ENCODE measurements at places on chromosomes 12 and 14.

- peak; percentile 38 for DNase-seq
These were observed 40.9 kb downstream of the TSHR start for GRCh38 chr14:80996049-80996901.

DNA sequence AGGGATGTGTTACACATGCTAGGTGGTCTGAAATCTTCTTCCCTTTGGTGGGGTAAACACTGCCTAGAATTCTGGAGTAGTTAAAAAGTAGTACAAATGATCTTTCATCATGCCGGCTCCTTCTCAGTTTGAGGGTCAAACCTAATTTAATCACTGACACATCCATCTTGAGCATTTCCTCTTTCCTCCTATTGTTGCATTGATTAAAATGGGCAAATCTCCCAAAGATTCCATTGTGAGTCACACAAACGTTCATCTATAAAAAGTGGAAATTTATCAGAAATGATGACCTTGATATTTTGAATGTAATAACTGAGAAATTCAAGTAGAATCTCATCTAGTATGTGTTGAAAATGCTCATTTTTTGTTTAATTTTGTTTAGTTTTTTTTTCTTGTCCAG, 996.0 kb downstream of the NRXN3 start:
- DNase-seq: no peak

DNA sequence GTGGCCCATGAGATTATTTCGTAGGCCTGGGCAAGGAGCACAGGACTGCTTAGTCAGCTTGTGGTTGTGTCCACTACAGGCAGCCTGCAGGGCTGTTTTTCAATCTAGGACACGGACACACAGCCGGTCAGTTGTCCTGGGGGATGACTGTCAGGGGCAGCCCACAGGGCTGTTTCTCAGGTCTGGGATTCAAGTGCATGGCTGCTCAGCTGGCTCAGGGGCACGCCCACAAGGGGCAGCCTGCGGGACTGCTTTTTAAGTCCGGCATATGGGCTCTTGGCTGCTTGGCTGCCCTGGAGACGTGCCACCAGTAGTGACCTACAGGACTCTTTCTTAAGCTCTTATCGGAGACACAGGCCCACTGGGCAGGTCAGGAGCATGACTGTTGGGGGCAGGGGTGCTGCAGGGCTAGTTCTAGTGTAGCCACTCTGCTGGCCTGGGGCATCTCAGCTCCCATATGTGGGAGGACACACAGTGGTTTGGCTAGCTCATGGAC, 26.6 kb upstream of the GTF2A1 start:
- DNase-seq: no peak

- peak; percentile 41 for DNase-seq
These were observed 23.2 kb upstream of the ESRRB start for GRCh38 chr14:76352639-76353281.

GRCh38 chr12:51820526-51821439, 27.7 kb downstream of the FIGNL2 start:
- peak; percentile 80 for DNase-seq

DNA sequence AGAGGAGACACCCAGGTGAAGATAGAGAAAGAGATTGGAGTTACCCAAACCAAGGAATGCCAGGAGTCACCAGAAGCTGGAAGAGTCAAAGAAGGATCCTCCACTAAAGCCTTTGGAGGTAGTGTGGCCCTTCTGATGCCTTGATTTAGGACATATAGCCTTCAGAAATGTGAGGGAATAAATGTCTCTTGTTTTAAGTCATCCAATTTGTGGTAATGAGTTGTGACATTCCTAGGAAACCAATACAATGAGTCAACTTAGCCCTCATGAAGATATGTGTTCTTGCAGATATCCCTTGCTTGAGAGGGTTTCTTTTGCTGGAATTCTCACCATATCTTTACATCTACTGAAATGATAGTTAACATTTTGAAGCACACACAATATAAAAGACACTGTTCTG, 58.8 kb downstream of the CCER1 start:
- DNase-seq: no peak
